ENCODE measurements at places on chromosomes 2 and 18.

DNA sequence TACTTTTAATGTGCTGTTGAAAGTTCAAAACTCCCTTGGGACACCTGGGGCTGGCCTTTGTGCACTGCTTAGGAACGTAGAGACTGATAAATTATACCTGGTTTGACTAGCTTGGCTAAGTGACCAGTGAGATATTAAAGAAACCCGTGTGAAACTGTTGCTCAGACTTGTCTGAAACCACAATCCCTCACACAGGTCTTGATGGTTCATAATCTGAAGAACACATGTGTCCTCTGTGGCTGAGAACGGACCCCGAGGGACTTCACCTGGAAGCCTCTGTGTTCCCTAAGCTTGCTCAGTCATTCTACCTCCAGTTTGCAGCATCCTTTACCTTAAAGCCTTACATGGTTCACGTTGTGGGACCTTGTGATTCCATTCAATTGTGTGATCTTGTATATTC is 218.8 kb downstream of the CBLN2 start:
- no peaks in the 10 kb centered on the region for H3K4me1 ChIP-seq
- no peak overlapping the region for H3K4me3 ChIP-seq
- no peak overlapping the region for H3K27ac ChIP-seq
- DNase-seq = no peak
- H3K36me3 ChIP-seq = no peaks in the 10 kb centered on the region

GRCh38 chr2:167686691-167687090 is 560.7 kb downstream of the STK39 start:
- H3K4me3 ChIP-seq = no peak overlapping the region
- no peaks in the 10 kb centered on the region for H3K27me3 ChIP-seq
- H3K4me1 ChIP-seq = no peaks in the 10 kb centered on the region
- H3K36me3 ChIP-seq = no peaks in the 10 kb centered on the region
- no peak for DNase-seq

DNA sequence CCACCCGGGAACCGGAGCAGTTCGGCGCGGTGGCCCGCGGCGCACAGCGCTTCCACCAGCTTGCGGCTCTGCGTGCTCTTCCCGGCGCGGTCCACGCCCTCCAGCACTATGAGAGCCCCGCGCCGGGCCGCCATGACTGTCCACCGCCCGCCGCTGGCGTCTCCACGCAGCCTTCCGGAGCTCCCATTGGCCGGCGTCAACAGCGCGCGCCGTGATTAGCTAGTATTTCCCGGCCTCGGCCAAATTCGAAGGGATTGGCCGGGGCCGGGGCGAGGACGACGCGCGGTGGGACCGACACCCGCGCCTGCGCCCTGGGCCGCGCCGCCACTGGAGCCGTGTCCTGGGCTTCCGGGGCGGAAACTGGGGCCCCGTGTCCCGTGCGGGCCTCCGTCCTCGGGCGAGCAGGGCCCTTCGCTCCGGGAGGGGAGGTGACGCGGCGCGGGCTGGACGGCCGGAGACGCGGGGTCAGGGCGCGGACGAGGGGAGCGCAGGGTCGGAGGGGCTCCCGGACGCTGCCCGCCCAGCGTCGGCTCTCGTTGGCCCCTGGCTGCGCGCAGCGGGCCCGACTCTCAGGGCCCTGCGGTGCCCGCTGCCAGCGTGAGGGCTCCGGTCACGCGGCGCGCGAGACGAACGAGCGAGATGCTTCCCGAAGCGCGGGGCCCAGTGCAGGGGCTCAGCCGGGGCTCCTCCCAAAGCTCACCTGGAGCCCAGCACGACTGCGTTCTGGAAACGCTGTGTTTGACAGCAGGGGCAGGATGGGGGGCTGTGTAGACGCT is at the start of gene DTYMK:
DTYMK (minus strand) TSS at position 166 of the 776 bp plus-strand sequence; CDS start at position 134, 32 bp downstream.
- peaks cover 25% of the 10 kb centered on the region for H3K36me3 ChIP-seq
- peak within 1 kb of the TSS; percentile 95 for H3K27ac ChIP-seq
- peak; percentile 98 for DNase-seq
- H3K4me3 ChIP-seq = peak within 1 kb of the TSS; percentile 79

DNA sequence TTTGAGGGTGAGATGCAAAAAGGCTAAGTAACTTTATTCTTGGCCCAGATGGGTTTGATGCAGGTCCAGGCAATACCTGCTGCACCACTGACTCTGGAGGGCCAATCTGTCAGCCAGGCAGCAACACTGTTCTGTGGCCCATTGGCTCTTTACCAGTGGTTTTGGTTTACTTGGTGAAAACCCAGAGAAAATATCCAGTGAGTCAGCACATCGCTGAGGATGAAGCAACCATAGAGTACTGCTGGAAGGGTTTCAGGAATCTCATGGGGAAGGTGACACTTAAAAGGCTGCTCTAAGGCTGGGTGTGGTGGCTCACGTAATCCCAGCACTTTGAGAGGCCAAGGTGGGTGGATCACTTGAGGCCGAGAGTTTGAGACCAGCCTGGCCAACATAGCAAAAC is 192.5 kb upstream of the FAM98A start:
- H3K27me3 ChIP-seq = no peaks in the 10 kb centered on the region
- H3K4me3 ChIP-seq = no peak overlapping the region
- DNase-seq = no peak
- H3K4me1 ChIP-seq = no peaks in the 10 kb centered on the region

DNA sequence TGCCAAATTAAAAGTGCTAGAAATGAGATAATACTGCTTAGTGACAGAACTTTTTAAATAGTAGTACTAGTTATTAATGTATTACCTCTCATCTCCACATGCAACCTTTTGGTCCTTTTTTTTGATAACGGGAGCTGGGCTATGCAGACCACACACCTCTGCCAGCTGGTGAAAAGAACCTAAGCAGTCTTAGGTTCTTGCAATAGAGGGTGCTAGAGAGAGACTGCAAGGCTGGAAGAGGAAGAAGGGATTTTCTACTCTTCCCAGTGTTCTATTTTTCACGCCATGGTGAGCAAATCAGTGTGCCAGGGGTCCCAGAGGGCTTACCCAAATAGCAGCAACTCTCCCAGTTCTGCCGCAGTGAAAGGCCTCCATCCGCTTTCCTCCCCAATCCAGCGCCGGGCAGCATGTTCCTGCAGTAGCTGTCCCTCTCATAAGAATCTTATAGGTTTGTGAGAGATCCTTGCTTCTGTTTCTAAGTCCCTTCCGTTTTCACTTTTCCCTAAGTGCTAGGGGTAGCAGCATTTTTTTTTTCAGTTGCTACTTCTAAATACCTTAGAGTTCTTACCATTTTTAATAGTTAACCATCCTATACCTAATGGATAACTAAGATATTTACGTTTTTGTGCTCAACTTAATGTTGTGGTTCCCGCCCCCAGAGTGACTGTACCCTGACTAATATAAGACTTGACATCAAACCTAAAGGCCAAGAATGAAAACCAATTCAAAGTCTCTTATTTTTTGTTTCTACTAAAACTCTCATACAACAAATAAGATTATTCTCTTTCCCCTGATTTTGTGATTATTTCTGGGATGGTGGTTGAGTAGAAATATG is 69.4 kb upstream of the UBE2E3 start:
- no peak overlapping the region for H3K27ac ChIP-seq
- no peak for DNase-seq
- no peaks in the 10 kb centered on the region for H3K27me3 ChIP-seq
- no peaks in the 10 kb centered on the region for H3K36me3 ChIP-seq

DNA sequence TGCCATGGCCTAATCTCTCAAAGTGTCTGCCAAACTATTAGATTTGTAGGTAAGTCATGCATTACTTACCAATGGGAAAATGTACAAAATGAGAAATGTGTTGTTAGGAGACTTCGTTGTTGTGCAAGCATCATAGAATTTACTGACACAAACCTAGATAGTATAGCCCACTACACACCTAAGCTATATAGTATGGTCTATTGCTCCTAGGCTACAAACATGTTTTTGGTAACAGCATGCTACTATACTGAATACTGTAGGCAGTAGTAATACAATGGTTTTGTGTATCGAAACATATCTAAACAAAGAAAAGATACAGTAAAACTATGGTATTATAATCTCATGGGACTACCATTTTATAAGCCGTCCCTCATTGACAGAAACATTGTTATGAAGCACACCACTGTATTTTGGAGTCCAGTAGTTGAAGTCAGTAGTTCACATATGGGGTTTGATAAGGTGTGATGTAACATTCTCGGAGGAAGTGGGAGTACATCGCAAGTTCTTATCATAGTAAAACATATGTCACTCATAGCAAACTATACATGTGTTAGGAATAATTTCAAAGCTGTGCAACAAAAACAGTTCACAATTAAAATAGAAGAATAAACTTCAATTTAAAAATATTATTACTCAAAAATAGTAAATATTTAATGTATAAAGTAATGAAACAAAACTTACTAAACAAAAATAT is 12.0 kb upstream of the GTF2A1L start:
- H3K27ac ChIP-seq = no peak overlapping the region
- no peak for DNase-seq
